ENCODE measurements at places on chromosomes 16 and 17.
A peak's percentile ranks its signal among the peaks of the same experiment; 100 is the strongest.

DNA sequence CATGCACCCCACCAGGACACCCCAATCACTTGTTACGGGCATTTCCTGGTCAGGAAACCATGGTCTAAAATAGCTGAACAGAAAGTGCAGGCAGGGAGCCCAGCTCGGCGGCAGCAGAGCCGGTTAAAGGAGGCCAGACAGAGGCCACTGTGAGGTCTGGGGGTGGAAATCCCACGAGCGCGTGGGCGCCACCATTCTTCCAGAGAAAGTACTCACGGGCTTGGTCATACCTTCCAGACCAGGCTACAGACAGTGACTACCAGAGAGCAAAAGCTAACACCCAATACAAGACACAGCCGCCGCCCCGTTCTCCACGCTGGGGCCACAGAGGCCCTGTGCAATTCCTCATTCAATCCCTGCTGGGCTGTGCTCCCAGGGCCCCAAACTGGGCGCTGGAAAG is 11.9 kb downstream of the CEP131 start:
- no peak for DNase-seq

DNA sequence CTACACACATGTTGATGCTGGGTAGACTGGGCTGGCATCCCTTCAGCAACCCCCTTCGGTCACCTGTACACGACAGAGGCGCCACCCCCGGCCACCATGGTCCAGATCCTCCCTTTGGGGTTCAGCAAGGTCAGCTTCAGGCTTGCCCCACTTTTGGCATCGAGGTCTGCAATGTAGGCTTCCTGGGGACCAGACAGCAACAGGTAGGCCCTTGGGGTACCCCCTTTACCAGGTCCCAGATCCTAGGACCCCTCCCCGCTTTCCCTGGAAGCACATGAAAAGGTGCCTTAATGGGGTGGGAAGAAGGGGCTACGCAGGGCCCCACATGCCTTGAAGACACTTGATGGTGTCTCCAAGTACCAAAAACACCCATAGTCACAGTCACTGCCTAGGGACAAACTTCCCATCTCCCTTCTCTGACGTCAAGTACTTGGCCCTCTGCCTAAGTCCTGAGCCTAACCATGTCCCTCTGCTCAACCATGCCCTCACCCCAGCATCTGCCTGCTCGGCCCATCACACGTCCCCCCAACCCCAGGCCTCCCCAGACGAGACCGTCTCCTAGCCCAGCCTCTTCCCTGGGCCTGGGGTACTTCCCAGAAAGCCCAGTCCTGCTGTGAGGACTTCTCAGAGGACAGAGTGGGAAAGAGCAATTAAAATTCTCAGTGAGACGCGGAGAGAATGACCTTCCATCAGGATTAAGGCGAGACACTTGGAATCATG is 12.1 kb downstream of the ACLY start:
- DNase-seq: no peak

GRCh38 chr16:64019339-64019738 is 1102.5 kb downstream of the CDH11 start:
- no peak for DNase-seq

DNA sequence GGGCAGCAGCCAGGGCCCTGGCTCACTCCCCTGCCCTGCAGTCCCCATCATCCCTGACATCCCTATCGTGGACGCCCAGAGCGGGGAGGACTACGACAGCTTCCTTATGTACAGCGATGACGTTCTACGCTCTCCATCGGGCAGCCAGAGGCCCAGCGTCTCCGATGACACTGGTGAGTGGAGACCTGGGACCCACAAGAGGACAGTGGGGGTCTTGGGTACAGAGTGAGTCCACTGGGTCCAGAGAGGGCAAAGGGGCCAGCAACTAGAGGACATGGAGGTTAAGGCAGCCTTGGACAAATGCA is 12.6 kb downstream of the GALK1 start:
- no peak for DNase-seq

DNA sequence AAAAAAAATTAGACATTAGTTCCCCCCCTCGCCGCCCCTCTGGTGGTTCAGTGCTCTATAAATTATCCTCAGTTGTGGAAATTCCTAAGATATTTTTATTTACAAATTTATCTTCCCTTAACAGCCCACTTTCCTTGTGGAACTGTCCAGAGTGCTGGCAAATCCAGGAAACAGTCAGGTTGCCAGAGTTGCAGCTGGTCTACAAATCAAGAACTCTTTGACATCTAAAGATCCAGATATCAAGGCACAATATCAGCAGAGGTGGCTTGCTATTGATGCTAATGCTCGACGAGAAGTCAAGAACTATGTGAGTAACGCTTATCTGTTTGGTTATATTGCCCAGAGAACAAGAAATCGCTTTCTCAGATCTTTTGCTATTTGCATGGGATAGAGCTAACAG is 2.9 kb downstream of the KPNB1 start:
- no peak for DNase-seq

DNA sequence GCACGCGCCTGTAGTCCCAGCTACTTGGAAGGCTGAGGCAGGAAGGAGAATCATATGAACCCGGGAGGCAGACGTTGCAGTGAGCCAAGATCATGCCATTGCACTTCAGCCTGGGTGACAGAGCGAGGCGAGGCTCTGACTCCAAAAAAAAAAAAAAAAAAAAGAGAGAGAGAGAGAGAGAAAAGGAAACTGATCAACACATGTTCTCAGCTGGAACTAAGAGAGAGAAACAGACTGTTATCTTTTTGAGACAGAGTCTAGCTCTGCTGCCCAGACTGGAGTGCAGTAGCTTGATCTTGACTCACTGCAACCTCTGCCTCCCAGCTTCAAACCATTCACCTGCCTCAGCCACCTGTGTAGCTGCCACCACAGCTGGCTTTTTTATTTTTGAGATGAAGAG is 60.4 kb downstream of the STH start:
- DNase-seq: no peak

DNA sequence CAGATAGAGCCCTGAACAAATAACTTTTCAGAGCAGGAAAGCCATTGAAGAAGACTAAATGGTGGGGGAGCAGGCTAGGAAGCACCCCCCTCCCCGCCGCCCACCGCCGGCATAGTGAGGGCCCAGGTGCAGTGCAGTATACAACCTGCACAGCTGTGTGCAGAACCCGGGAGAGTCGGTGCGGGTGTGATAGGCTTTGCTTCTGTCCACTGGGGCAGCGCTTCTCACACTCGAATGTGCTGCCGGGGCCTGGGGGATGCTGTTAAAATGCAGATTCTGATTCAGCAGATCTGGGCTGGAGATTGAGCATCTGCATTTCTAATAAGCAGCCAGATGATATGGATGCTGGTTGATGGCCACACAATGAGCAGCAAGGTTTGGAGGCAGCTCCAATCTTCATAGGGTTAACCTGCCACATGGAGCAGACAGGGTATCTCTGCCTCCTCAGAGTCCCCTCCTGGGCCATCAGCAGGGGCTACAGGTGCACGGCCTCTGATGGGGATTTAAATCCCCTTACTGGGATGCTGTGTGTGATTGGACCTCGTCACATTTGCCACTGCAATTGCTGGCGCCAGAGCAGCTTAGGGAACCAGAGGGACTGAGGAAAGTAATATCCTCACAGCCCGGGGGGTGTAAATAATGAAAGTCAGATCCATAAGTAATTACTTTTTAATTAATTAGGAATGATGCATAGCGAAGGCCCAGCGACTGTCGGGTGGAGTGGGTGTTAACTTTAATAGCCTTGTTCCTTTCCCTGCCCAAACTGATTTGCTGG is 172.0 kb upstream of the RPL38 start:
- DNase-seq: no peak

DNA sequence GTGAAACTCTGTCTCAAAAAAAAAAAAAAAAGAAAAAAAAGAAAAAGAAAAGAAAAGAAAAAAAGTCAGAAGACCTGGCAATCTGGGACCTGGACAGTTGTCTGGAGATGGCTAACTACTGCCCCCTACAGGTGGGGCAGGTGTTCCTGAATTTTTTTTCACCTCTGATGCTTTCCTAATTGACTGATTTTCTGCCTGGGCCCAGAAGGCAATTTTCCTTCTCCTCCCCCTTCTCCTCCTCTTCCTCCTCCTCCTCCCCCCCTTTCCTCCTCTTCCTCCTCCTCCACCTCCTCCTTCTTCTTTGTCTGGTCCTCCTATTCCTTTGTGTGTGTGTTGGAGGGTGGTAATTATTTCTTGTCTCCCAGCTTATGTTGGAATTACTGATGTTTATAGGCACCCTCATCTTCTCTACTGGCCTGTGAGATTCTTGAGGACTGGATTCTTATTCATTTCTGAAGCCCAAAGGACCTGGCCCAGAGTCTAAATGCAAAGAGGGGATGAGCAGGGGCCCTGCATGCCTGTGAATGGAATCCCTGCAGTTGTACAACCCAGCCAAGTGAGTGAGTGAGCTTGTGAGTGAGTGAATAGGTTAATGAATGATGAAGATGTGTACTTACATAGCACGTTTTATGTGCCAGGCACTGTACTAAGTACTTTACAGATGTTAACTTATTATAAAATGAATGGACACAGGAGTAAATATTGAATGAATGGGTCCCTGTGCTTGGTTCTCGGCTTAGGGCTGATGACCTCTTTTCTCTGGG is 26.9 kb downstream of the IRX5 start:
- DNase-seq: peak; percentile 1

GRCh38 chr17:73874008-73874720 is 229.9 kb upstream of the SDK2 start:
- no peak for DNase-seq

- no peak for DNase-seq
Observed at GRCh38 chr17:1031711-1032110, 34.8 kb downstream of the TIMM22 start.

- no peak for DNase-seq
Observed at GRCh38 chr17:73550556-73550955, 93.7 kb downstream of the SDK2 start.

DNA sequence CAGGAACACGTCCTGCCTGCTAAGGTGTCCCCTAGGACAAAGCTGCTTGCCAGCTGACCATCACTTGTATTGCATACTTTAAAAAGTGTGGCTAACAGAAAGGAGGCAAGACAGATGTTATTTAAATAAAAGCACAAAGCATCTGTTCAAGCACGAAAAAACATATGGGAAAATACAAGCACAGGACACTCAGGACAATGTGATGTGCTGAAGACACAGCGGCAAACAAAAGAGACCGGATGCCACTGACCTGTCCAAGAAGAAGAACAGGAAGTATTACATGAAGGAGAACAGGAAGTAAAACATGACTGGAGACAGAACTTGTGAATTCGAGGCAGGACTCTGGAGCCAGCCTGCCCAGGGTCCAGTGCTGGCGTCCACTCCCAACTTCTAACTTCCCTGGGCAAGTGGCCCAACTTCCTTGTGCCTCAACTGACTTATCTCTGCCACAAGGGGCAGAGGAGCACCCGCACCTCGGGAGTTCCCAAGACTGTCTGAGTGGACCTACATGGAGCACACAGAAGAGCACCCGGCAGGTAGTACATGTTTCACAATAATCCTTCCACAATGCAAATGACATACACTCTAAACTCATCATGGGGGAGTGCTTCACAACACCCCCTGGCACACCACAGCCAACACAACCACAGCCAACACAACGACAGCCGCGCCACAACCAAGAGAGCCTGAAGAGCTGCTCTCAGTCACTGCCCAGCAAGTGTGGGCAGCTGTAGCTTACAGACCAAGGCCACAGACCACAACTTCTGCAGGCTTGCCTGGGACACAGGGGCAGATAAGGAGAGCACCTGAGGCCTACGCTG is 36.6 kb downstream of the ANKRD11 start:
- no peak for DNase-seq

- DNase-seq: no peak
Observed at GRCh38 chr16:4455081-4455480, 19.3 kb downstream of the NMRAL1 start.

GRCh38 chr17:30956764-30957374 is 14.0 kb upstream of the RNF135 start:
- DNase-seq: no peak

DNA sequence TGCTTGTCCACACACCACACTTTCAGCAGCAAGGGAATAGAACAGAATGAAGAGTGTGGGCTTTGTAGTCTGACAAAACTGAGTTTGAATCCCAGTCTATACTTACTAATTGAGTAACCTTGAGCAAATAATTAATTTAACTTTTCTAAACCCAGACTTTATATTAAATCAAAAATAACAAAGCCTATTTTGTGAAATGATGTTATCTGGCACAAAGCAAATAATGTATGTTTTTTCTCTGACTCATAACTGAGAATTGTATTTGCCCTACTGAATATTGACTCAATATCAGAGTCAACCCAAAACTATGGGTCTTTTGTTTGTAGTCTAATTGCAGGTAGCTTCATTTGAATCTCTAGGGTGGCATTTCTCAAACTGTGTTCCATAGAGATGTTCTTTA is 77.9 kb upstream of the TANC2 start:
- no peak for DNase-seq

DNA sequence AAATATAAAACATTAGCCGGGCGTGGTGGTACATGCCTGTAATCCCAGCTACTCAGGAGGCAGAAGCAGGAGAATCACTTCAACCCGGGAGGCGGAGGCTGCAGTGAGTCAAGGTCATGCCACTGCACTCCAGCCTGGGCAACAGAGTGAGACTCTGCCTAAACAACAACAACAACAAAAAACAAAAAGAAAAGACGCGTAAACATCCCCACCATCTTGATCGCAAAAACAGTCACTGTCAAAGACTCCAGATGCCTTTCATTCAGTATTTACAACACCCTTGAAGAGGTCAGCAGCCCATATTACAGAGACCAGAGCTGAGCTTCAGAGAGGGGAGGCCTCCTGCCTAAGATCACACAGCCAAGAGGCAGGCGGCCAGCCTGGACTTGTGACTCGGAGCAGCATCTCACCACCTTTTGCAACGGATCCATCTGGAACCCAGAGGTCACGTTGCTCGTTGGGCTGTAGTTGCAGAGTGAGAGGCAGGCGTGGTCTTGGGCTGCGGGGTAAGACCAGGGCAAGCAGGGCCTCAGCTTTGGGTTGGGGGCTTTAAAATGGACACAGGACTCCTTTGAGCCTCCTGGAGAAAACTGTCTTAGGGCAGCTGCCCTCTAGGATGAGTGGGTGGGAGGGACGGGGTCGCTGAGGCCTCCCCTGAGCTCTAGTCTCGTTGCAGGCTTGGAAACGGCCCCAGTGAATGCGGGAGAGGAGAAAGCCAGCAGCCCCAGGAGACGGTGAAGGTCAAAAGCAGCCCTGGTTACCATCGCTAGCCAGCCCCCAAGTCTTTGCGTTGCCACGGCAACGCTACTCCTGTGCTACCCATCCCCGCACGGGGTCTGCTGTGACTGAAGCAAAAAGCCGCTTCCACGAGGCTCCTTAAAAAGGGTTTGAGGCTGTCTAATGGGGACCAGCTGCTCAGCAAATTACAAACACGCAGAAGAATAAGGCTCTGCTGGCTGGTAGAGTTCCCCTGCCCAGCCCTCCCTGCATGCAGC is 26.1 kb downstream of the LGALS3BP start:
- no peak for DNase-seq

- no peak for DNase-seq
Observed at GRCh38 chr17:66542129-66542966, 239.9 kb downstream of the PRKCA start.

- no peak for DNase-seq
Observed at GRCh38 chr16:716200-716568, 1.3 kb downstream of the METRN start.

DNA sequence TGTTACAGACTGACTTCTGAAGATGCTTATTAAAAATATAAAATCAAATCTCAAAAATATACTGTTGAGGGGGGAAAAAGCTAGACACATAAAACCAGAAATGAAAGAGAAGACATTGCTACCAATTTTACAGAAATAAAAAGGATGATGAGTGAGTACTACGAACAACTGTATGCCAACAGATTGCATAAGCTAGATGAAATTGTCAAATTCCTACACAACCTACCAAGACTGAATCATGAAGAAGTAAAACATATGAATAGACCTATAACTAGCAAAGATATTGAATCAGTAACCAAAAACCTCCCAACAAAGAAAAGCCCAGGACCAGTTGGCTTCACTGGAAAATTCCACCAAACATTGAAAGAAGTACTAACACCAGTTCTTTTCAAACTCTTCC is 3.5 kb upstream of the CAPNS2 start:
- DNase-seq: no peak
